Stimulated activated CD4-positive, alpha-beta T cell treated with anti-CD3 and anti-CD28 coated beads, Interleukin-15, amount 100 ng/mL, for 24 hours (primary cell): ENCODE measurements at places on chromosomes 16 and 17.

- no peak for DNase-seq
These were observed 40.0 kb downstream of the SOCS1 start for GRCh38 chr16:11215935-11216556.

GRCh38 chr16:49343291-49343690 is 30.3 kb upstream of the C16orf78 start:
- no peak for DNase-seq

DNA sequence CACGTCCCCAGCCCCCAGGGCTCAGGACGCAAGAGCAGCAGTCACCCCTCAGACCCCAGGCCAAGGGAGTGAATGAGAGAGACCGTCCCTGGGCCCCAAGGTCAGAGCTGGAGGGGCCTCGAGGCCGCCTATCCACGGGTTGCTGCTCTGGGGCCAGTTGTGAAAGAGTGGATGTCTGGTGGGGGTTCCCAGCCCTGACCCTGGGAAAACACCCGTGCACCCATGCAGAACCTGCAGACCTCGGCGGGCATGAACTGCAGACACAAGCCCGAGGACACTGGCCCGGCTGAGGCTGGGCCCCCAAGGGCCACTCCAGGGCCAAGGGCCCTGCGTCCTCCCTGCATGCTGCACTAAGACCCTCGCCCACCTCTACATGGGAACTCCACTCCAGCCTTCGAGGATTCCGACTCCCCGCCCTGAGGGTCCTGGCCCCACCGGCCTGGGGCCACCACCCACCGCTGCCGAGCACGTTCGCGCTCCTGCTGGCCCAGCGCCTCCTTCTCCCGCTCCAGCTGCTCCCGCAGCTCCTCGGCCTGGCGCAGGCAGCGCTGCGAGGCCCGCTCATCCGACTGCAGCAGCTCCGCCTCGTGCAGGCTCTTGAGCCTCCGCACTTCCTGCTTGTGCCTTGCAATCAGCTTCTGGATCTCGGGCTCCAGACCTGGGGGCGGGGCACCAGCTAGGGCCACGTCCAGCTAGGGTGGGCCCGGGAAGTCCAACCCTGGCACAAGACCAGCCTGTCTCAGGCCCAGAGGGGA is 27.6 kb upstream of the AATK start:
- DNase-seq, result no peak

DNA sequence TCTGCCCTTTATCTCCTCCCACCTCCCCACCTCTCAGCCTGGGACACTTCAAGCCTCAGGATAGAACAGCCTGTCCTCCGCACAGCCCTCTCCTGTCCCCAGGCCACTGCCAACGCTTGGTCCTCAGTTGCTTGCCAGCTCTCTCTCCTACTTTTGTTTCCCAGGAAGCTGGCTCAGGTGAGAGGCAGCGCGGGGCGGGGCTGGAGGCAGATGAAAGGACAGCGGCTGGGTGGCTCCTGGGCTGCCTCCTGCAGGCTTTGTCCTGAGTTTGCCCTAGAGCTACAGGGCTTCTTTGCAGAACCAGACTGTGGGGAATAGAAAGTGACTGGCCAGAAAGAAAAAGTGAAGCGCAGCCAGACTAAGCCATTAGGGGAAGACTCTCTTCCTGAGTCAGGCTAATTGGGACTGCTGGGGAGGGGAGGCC is 48.2 kb upstream of the CDC42EP4 start:
- no peak for DNase-seq

- no peak for DNase-seq
These were observed 532.7 kb upstream of the CDH8 start for GRCh38 chr16:62568926-62569325.

DNA sequence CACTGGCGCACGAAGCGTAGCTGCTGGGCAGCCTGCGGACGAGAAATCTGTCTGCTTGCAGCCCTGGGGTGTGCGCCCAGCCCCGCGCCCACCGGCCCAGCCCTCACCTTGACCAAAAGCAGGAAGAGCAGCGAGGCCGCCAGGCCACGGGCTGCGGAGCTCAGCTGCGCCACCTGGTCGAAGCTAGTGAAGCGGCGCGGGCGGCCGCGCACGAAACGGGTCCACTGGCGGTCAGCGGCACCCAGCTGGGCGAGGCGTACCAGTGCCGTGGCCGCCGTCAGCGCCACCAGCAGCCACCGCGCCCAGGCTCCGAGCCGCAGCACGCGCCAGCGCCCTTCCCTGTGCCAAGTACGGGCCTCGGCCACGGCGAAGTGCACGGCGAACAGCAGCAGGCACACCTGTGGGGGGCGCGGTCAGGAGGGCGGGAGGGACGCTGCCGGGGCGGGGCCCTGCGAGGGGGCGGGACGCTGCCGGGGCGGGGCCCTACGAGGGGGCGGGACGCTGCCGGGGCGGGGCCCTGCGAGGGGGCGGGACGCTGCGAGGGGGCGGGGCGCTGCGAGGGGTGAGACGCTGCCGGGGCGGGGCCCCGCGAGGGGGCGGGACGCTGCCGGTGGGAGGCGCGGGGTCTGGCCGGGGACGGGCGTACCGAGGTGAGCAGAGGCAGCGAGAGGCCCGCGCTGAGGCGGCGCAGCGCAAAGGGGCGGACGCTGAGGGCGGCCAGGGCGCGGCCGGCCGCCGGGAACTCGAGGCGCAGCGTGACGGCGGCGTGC is 43.2 kb downstream of the TSC2 start:
- DNase-seq, result peak; percentile 34

- no peak for DNase-seq
These were observed 37.1 kb upstream of the SLC25A19 start for GRCh38 chr17:75326226-75326848.
